ENCODE measurements at places on chromosomes 4 and X.
A peak's percentile ranks its signal among the peaks of the same experiment; 100 is the strongest.

DNA sequence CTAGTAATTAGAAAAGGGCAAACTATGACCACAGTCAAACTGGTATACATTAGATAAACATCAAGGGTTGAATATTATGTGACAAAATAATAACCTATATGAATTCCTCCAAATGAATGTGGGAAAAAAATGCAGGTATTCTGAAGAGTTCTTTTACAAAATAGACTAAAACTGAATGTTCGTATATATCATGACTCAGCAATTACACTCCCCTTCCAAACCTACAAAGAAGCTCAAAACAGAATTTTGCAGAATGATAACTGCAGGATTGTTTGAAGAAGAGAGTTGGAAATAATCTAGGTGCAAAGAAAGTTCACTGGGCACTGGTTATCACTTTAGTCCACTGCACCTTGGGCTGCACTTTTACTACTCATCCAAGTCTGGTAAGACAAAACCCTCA is 134.1 kb downstream of the GABRG1 start:
- no peak for DNase-seq

- DNase-seq, result no peak
Measured at GRCh38 chrX:21989384-21989783, 42.7 kb upstream of the PHEX start.

DNA sequence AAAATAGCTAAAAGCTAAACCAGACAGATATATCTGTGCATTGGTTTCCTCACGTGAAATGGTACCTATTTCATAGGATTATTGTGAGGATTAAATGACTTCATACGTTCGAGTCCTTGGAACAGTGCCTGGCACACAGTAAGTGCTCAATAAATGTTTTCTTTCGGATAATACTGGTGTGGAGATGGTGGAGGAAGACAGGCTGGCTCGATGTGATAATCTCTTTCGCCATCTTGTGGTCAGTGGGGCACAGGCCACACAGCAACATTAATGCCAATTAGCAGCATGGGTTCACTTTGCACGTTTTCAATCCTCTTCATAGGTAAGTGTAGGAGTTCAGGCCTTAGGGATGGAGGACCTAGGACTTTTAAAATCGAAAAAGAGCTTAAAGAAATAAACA is 9.3 kb downstream of the PAGE4 start:
- DNase-seq, result no peak

GRCh38 chr4:3708103-3708510 is 58.1 kb upstream of the ADRA2C start:
- peak; percentile 44 for DNase-seq

GRCh38 chr4:14478504-14478903 is 523.8 kb upstream of the CPEB2 start:
- DNase-seq, result no peak

DNA sequence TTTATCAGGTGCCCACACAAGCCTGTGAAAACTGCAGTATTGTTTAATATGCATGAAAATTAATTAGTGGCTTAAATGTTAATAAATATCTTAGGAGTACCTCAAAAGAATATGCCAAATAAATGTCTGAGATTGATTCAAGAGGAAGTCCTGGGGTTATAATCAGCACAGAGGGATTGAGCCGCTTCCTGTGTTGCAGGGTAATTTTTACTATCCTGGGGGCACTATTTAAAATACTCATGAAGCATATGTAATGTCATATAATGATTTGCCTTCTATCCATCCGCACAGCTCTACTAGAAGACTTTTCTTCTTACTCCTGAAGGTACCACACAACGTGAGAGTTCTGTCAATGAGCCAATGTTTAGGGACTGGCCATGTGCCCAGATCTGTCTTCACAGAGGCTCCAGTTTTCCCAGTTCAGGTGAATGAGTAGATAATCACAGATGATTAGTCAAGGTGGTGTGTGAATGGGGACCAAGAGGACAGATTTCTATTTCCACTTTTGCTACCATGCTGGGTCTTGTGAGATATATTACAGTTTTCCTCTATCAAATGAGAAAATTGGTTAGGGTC is 233.3 kb downstream of the USP46 start:
- DNase-seq, result no peak

DNA sequence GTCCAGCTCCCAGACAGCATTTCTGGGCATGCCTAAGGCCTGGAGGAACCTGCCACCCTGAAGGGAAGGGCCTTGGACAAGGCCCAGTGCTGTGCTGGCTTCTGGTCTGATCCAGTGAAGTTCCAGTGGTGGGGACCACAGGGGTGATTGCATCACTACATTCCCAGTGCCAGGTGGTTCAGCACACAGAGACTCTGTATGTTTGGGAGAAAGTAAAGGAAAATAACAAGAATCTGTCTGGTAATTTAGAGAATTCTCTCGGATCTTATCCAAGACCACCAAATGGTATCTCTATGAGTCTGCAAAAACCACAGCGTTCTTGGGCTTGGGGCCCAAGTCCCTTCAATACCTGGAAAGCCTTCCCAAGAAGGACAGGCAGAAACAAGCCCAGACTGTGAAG is 131.8 kb upstream of the MAD2L1 start:
- no peak for DNase-seq

DNA sequence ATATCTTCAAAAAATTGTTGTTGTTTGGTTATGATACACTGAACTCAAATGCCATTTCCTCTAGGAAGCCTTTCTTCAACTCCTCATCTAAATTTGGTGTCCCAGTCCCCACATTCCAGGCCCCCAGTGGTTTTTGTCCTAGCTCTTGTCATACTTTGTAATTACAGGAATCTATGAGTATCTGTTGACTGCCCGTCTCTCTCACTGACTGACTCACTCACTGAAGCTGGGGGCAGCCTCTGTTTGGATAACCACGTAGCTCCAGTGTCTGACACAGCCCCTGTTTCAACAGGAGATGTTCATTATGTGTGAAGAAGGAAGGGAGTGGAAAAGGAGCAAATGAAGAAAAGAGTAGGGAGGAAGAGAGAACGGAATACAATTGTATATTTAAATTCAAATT is 284.1 kb upstream of the TENM3 start:
- no peak for DNase-seq

DNA sequence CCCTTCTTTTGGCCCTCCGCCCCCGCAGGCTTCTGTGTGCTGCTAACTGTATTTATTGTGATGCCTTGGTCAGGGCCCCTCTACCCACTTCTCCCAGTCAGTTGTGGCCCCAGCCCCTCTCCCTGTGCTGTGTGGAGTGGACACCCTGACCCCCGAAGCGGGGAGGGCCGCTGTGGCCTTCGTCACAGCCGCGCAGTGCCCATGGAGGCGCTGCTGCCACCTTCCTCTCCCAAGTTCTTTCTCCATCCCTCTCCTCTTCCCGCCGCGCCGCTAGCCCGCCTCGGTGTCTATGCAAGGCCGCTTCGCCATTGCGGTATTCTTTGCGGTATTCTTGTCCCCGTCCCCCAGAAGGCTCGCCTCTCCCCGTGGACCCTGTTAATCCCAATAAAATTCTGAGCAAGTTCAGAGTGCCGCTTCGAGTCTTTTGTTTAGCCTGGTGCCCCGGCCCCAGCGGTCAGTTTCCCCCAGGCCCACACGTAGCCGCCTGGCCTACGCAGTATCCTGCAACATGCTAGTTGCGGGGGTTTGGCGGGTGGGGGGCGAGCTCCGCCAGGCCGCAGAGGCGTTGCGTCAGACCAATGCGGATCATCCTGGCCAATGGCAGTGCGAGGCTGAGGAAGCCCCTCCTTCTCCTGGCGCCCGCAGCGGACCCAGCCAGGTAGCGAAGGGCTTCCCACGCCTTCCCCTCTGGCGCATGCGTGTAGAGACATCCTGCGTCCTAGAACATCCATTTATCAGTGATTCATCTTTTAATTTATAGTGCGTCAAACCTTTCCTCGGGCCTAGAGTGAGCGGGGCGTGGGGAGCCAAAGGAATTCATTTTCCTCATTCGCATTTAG is 5.6 kb upstream of the KANTR start:
- DNase-seq, result peak; percentile 88

- no peak for DNase-seq
Measured at GRCh38 chr4:153497988-153498967, 32.1 kb downstream of the TMEM131L start.

DNA sequence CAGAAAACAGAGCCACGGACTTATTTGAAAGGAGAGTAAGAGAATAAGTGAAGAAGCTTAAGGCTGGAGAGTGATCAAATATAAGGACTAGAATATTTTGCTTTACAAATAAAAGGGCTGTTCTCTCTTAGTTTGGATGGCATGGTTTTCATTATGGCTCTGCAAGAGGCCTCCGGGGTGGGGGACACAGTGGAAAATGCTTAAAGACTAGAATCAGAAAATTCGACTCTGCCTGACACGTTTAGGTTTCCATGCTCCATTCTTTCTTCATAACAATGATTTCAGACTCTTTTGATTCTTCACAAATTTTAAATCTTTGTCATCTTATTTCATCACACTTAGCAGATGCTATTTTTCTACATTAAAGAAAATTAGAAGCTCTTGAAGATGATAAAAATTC is 632.4 kb upstream of the BOD1L1 start:
- no peak for DNase-seq

GRCh38 chrX:526295-527224 is 104.0 kb upstream of the SHOX start:
- DNase-seq, result no peak

Measured in left cardiac atrium (tissue), 4 donors.